ENCODE measurements at places on chromosomes 1 and 21.

- DNase-seq: no peak
Measured at GRCh38 chr1:201740670-201741111, 88.3 kb upstream of the IPO9 start.

DNA sequence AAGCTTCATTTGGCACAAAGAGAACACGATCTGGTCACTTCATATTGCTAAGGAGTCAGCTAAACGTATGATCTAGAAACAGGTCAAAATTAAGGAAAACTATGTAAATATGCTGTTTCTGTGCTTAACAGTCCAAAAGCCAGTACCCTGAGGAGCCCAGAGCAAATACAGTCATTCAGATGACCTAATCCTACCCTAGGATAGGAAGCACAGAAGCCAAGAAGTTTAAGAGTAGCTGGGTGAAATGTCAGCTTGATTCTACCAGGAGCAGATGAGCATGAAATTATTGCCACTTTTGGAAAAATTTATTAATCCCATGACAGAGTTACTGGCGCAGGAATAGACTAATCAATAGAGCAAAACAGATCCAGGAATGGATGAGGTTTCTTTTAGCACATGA, 18.3 kb downstream of the SORT1 start:
- no peak for DNase-seq

DNA sequence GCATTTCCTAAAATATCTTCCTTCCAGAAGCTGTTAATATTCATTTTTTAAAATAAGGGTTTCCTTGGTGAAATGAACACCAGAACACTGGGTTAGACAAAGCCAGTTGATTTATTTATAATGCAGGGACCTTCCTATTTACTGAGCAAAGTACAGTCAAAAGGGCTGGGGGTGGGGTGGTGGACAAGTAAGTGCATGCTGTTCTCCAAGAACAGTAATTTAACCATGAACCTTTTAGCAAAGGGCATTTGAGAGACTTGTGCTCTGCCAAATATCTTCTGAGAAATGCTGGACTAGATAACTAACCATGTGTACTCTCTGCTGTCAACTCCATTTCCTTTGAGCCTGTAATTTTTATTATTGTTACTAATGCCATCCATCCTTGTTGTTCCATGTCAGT, 100.2 kb downstream of the OMA1 start:
- DNase-seq: peak; percentile 78

DNA sequence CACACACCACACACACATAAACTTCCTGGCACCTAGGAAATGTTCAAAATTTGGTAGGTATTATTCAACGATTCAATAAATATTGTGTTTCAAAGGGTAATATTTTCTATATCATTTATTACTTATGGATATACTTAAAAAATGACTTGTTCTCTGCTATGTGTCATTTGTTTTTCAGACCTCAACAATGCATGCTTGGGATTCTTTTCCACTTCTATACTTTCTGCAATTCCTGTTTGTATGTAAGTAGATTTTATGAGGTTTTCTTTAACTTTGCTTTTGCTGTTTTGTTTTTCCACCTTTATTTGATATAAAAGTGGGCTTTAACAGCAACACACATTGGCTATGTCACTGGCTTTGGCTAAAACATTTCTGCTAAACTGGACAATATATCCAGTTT, 3.5 kb downstream of the CEP170 start:
- DNase-seq: no peak

DNA sequence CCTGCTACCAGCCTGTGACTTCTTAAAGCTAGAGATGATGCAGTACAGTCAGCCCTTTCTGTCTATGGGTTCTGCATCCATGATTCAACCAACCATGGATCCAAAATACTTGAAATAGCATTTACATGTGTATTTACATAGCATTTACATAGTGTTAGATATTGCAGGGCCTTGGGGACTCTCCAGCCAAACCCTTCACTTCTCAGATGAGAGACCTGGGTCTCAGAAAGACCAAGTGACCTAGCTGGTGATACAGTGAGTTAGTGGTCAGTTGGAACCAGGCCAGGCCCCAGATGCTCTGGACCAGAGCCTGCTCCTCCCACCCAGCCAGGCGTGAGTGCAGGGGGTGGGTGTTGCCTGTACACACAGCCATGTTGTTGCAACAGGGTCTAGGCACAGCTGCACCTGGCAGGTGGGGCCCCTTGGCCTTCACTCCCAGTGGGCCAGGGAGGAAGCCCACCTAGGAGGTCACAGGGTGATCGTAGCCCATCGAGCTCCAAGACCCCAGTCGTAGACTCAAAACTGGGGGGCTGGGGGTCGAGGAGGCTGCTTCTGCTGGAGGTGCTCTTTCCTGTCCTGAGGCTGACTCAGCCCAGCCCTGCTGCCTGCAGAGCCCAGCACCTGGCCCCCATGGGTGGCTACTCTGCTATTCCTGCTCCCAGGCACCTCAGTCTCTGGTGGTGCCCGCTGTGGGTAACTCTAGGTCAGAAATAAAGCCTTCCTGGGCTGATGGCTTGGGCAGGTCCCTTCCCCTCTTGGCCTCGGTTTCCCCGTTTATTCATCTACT, 7.7 kb downstream of the TMEM61 start:
- DNase-seq: no peak

GRCh38 chr1:81437213-81437612, 363.5 kb upstream of the ADGRL2 start:
- DNase-seq: no peak

DNA sequence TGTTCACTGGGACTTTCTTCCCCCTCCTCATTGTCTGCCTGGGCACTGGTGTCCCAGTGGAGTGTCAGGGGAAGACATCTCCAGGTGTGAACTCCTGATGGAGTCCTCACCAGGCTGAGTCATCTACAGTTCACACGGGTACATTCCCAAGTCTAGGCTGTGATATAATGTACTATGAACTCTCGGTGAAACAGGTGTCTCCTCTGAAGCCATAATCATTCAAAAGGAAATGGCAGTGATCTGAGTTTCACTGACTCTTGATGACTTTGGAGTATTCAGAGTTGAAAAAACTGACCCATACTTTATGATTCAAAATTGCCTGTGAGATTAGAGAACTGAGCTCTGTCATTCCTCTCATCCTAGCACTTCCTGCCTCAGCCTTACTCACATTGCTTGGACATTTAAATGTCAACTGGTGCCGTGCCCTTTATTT, 9.1 kb downstream of the LAMC2 start:
- DNase-seq: no peak

DNA sequence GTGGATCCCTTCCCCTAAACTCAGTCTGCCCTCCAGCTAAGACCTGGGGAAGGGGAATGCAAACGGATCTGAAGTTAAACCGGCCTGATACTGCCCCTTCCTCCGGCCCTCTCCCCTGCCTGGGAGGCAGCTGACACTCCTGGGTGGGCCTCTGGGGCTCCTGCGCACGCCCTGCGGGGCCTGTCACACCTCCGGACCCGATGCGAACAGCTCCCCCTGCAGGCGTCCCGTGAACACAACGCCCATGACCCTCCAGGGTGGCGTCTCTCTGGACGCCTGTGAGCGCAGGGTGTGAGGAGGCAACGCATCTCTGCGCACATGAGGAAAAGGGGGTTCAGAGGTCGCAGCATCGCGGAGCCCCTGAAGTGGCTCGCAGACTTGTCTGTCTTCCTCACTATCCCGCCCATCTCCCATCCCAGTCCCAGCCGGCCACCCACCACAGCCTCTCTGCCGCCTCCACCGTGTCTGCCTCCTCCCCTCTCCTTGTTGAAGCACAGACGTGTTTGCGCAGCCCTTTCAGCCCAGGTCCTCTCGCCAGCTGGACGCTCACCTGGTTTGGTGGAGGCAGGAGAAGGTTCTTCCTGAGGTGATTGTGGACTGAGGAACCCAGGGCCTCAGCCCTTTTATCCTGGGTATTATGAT, 421 bp upstream of the LCE3A start:
- DNase-seq: peak; percentile 51

GRCh38 chr1:6448749-6449631, 17.0 kb downstream of the TNFRSF25 start:
- peak; percentile 91 for DNase-seq

GRCh38 chr1:201747261-201747660, 81.7 kb upstream of the IPO9 start:
- DNase-seq: no peak

GRCh38 chr1:227885135-227885647, 62.5 kb downstream of the WNT9A start:
- DNase-seq: no peak

DNA sequence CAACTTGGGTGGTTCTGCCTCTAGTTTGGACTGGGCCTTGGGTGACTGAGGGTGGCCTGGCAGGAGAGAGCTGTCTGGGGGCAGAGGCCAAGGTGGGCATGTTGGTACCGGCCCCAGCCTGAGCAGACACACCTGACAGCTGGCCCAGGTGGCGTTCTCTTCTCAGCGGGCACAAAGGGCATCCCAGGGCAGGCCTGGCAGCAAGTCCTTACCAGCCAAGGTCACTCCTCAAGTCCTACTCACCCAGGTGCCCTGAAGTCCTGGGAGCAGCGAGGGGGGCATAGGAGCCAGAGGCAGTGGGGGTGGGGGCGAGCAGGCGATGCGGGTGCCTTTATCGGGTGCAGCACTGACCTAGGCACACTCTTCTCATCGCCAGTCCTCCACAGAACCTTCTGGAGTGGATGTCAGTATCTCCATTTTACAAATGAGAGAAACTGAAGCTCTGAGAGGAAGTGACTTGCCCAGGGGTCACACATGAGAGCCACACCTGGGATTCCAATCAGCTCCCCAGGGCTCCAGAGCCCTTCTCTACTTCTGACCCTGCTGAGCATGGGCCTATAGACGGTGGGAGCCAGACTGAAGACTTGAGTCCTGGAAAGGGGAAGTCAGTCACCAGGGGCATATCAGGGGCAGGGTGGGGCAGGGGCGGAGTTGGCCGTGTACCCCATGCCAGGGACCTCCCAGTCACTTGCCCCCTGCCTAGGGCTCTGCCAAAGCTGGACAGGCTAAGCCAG, 587 bp upstream of the SLC25A34 start:
- DNase-seq: peak; percentile 76

GRCh38 chr1:178494569-178494971, 2.2 kb downstream of the CLEC20A start:
- no peak for DNase-seq

DNA sequence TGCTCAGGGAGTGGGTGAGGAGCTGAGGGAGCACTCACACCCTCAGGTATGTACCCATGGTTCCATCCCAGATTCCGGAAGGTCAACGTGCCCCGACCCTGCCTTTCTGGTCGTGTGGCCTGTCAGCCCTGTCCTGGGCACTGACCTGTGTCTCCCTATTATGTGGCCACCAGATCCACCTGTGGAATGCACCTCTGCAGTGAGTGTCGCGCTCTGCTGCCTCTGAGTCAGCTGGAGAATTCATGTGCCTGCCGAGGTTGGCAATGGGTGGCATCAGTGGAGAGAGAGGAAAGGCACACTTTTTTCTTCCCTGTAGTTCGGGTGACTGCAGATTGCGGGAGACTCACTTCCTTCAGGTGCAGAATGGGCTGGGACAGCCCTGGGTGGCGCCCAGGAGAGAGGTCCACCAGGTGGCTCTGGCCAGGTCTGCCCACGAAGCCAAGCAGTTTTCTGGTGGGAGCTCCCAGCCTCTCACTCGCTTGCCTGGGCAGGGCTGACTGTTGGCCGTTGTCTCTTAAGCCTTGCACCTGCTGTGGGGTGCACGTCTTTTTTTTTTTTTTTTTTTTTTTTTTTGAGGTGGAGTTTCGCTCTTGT, 176.1 kb upstream of the TMEM51 start:
- no peak for DNase-seq

GRCh38 chr1:225944387-225944786, 3.4 kb upstream of the LEFTY2 start:
- no peak for DNase-seq

- no peak for DNase-seq
Measured at GRCh38 chr1:228047183-228047466, 35.4 kb upstream of the ARF1 start.

- no peak for DNase-seq
Measured at GRCh38 chr1:182444497-182444896, 5.4 kb upstream of the RGSL1 start.

GRCh38 chr1:223010582-223011504, 132.2 kb downstream of the TLR5 start:
- DNase-seq: no peak

DNA sequence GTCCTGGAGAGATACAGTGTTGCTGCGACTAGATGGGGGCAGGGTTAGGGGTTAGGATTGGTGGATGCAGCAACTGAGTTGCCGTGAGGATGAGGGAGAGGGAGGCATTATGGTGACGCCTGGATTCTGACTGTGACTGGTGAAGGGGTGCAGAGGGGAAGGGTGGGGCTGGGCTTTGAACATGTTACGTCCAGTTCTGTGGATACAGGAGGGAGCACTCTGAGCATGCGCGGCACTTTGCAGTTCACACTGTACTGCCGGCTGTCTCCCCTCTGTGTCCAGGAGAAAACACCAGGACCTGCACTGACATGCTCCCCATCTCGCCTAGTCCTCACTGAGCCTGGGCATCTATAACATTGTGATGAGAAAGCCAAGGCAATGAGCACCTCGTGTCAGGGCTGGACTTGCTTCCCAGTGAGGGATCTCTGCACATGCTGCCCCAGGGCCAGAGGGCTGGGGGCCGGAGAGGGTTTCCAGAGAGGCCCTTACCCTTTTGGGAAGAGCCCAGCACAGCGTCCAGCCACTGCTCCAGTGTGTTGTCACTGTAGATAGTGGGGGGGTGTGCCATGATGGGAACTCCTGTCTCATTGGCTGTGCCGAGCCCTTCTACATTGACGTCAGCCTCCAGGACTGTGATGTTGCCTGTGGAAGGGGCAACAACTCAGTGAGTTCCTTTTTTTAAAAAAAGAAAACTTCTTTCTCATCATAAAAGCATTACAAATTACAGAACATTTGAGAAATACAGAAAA, 7.6 kb downstream of the FAM151A start:
- DNase-seq: no peak

GRCh38 chr21:44907966-44908895, 12.5 kb downstream of the ITGB2 start:
- no peak for DNase-seq

DNA sequence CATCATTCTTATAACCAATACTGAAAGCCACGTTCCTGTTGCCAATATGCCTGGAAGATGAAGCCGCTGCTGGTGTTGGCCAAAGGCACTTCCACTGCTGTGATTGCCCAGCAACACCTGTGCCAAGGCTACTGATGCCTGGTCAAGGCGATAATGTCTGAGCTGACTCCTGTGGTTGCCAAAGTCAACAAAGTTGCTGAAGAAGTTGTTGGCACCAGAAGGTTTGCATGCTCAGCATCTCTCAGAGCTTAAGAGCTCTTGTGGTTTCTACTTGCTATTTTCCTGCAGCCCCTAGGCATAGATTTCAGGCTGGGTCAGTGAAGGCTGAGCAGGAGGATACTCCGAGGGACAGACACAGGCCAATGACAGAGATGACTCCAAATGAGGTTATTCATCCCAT, 63.4 kb upstream of the RAB3GAP2 start:
- DNase-seq: no peak

- no peak for DNase-seq
Measured at GRCh38 chr1:45282351-45282750, 44.3 kb upstream of the HPDL start.

GRCh38 chr1:230950404-230950803, 28.3 kb downstream of the TTC13 start:
- DNase-seq: no peak

DNA sequence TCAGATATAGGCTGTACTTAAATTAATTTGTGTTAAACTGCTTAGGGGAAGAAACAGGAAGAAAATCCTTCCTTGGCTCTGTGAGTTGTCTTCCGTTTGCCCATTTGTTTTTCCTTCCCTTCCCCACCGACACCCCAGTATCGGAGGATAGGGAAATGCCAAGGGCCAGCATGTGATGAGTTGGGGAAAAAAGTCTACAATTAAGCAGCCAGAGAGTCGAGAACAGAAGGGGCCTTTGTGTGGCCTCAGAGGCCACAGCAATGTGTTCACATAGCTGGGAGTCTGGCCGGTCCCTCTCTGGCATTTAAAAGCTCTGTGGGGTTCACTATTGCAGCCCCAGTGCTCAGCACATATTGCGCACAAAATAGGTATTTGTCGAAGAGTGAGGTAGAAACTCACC, 489.3 kb downstream of the MATN1 start:
- DNase-seq: no peak
